Activated naive CD4-positive, alpha-beta T cell treated with anti-CD3 and anti-CD28 coated beads, Interleukin-2, amount 10 ng/mL, durations not matched to agents 7 days and 5 days (primary cell): ENCODE measurements at places on chromosomes 4 and X.

GRCh38 chr4:84697159-84697558 lies 114.2 kb downstream of the CDS1 start:
- DNase-seq, result no peak

GRCh38 chr4:133263104-133263503 lies 114.0 kb downstream of the PCDH10 start:
- DNase-seq, result no peak

GRCh38 chr4:4641254-4641653 lies 99.4 kb upstream of the STX18 start:
- no peak for DNase-seq

DNA sequence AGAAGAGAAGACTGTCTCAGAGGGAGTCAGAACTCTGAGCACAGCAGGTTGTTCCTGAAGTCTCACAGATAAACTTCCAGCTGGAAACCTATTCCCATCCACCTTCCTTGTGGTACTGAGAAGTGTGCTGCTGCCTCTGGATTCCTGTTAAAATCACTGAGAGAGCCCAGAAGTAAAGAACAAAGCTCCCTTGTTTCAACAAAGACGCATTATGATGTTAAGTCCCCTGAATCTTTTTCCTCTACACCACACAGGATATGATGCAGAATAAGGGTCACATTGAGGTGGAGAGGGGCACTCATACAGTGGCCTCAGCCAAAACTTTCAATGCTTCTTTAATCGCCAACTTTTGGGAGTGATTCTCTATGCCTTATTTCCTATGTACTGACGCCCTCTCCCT lies 321.0 kb downstream of the OPHN1 start:
- DNase-seq, result no peak

DNA sequence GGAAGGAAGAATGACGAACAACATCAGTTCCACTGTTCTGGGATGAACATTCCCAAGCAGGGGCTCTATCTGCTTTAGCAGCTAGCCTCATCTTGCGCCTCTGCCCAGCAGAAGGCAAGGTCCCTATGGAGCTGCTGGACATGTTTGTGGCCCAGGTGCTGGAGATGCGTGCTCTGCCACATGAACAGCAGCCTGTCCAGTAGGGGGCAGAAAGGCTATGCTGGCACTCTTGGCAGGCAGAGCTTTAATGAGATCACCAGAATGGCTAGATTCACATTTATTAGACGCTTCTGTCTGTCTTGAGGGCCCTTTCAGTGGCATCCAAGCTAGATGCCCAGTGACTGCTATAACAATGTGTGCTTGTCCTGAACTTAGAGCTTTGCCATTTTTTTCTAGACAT lies 1826.0 kb downstream of the STIM2 start:
- DNase-seq, result no peak

DNA sequence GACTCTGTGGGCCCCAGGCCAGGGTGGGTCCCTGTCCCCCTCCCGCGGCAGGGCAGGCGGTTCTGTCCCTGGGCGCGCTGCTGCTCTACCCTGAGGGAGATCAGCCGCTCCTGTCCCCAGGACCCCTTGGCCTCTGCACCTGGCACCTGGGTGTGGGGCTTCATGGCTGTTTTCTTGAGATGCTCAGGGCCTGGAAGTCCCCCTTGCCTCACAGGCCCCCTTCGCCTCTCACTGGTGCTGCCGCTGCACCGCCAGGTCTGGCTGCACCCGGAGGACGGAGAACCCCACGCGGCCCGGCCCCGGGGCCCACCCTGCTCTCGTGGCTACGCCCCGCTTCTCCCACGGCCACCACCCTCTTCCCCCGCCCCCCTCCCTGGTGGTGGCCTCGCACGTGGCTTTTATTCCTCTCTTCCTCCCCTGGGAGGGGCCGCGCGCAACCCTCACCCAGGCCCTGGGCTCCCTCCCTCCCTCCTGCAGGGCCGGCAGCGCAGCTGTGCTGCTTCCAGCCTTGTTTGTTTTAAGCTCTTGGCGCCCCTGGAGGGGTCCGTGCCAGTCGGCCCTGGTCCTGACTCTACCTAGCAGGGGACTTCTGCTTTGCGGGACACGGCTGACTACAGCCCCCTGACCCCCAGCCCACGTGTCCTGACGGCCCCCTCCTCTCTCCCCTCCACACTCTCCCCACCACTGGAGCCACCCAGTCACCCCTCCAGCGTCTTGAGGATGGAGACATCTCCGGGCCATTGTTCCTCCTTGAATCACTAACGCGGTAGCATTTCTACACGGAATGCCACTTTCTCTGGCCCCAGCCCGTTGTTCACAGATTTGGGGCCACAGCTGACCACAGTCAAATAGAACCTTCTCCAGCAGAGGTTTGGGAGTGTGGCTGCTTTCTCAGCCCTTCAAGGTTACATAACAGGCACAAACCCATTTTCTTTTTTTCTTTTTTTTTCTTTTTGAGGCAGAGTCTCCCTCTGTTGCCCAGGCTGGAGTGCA lies 20.6 kb upstream of the CLDN24 start:
- no peak for DNase-seq

DNA sequence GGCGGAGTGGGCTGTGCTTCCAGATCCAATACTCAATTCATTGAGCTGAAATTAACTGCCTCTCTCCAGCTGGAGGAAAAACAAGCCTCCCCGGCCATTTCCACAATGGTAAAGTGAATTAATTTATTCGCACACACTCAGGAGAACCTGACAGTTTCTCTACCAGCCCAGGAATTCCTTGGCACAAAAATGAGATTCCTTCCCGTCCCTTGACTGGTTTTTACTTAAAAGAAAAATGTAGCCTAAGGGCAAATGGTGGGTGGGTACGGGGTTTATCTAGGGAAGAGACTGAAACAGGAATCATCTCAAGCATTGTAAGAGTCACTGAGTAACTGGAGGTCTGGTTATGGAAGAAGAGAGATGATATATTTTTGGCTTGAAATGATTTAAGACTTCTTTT lies 102.7 kb downstream of the VCX3A start:
- no peak for DNase-seq

- DNase-seq, result no peak
Measured at GRCh38 chrX:150525061-150525919, 43.1 kb upstream of the MTM1 start.

GRCh38 chr4:174522183-174523024 lies at the start of gene HPGD:
HPGD (minus strand) TSS chr4:174522488; CDS start chr4:174522451, 37 bp downstream.
- peak; percentile 82 for DNase-seq
